Daoy (cell line): ENCODE measurements at places on chromosomes 5 and 9.
A peak's percentile ranks its signal among the peaks of the same experiment; 100 is the strongest.

GRCh38 chr9:121939643-121940042 is 153.5 kb downstream of the TTLL11 start:
- no peak for DNase-seq

GRCh38 chr5:79069488-79070349 is at the start of the genes BHMT2 and DMGDH:
Gene BHMT2 (plus strand): TSS chr5:79069767. CDS start chr5:79069783, 16 bp downstream.
Gene DMGDH (minus strand): TSS chr5:79069674. CDS start chr5:79069620, 54 bp downstream.
- DNase-seq, result peak; percentile 62

GRCh38 chr5:71934322-71934721 is 173.0 kb upstream of the MAP1B start:
- no peak for DNase-seq

DNA sequence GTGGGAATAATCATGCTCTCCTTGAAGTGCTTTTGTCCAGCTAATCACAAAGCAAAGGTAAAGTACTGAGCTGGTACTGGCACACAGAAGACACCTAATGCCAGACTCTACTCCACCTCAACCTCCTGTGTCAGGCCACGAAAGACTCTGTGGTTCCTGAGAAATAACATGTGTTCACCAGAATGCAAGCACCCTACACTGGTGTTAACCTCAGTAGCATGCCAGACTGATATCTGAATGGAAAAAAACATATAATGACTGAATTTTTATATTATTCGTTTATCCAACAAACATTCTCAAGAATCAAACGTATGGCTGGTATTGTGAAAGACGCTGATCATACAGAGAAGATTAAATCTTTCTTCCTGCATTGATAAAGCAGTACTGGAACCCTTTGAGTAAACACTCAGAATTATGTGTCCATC is 97.1 kb upstream of the IFNE start:
- no peak for DNase-seq

- DNase-seq, result peak; percentile 89
Observed at GRCh38 chr9:132575005-132575609, 7.3 kb upstream of the BARHL1 start.

- DNase-seq, result no peak
Observed at GRCh38 chr5:170178814-170179213, 54.0 kb upstream of the C5orf58 start.

DNA sequence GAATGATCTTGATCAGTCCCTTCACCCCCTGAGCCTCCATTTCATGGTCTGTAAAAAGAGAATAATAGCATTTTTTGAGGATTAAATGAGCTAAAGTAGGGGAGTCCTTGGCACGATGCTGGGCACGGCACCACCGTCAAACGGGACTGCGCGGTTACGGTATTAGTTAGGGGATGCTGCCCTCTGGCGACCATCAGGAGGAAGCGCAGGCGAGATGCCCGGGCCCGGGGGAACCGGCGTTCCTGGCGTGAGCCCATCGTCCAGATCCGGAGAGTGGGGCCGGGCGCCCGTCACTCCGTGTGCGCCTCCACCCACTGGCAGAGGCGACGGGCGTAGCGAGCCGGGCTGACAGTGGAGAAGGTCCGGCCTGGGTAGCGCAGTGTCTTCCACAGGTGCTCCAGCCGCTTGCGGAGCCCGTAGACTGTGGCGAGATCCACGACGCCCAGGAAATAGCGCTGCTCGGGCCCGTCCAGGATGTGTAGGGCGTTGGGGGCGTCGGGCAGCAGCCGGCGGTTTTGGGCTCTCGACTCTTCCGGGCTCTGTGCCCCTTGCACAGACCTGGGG is 4.8 kb upstream of the ST6GALNAC4 start:
- DNase-seq, result peak; percentile 78

DNA sequence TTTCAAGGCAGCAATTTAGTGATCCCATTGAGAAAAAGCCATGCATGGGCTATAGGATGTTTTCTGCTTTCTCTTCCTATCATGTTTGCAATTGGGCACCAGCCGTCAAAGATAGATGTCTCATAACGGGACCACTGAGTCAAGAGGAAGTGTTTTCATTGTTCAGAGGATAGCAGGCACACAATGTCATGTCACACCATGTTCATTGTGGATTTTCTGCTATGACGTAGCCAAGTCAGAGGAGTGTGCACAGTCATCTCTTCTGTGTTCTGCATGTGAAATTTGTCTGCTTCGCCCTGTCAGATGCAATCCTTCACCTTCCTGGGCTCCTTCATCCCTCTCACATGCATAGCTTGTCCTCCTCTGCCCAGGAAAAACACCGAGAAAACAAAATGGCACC is 106.0 kb downstream of the CD180 start:
- no peak for DNase-seq

- DNase-seq, result no peak
Observed at GRCh38 chr5:90162324-90162723, 247.2 kb downstream of the CETN3 start.

DNA sequence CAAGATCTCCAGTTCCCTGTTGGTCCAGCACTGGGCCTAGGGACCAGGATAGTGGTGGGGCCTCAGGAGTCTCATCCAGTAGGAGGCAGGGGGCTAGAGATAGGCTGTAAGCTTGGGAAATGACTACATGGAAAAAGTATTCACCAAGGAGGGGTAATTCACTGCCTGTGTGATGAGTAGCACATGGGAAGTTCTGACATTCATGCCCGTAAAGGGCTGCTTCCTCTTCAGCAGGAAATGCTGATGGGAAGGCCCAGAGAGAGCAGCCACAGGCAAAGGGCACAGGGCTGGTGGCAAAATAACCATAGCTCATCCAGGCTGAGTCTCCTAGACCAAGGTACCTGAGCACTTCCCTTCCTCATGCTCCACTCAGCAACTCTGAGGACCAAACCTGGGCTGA is 23.1 kb upstream of the FRRS1L start:
- DNase-seq, result peak; percentile 41

DNA sequence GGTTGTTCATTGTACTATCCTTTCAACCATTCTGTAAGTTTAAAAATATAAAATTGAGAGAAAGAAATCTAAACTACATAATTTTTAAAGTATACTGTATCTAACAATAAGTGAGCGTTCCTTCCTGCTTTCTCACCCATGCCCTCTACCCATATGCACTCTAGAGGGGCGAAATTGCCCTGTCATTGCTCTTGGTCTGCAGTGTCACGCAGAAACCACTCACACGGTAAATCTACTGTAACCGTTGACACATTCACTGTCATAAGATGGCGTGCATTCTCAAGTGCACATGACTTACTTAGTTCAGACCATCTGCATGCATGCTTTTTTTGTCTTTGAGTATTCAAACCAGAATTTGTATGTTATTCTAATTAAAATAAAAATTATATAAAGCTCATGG is 55.7 kb upstream of the NIPBL start:
- DNase-seq, result peak; percentile 8

DNA sequence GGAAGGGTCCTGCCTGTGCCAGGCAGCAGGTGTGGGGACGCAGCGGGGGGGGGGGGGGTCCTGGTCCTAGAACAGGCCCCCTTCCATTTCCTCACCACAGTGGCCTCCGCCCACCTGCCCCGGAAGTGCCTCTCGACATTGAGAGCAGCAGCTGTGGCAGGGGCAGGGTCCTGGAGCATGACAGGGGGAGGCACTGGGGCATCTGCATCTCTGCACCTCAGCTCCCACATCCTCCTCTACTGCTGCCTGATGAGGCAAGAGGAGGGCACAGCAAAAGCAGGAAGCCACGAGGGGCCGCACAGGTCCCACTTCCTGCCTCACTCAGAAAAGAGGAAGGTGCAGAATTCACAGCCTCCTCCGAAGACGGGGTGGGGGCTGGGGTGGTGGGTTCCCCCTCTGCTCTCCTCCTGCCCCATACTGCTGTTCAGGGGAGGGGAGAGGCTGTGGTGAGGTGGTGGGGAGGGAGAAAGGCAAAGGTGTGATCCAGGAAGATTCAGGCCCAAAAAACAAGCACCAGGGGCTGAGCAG is 14.8 kb downstream of the AKNA start:
- DNase-seq, result no peak

- peak; percentile 41 for DNase-seq
Observed at GRCh38 chr5:131589510-131590348, 45.3 kb downstream of the RAPGEF6 start.

GRCh38 chr5:108753877-108754276 is 6.2 kb downstream of the FER start:
- peak; percentile 66 for DNase-seq
